ENCODE measurements at places on chromosomes 5 and 9.

DNA sequence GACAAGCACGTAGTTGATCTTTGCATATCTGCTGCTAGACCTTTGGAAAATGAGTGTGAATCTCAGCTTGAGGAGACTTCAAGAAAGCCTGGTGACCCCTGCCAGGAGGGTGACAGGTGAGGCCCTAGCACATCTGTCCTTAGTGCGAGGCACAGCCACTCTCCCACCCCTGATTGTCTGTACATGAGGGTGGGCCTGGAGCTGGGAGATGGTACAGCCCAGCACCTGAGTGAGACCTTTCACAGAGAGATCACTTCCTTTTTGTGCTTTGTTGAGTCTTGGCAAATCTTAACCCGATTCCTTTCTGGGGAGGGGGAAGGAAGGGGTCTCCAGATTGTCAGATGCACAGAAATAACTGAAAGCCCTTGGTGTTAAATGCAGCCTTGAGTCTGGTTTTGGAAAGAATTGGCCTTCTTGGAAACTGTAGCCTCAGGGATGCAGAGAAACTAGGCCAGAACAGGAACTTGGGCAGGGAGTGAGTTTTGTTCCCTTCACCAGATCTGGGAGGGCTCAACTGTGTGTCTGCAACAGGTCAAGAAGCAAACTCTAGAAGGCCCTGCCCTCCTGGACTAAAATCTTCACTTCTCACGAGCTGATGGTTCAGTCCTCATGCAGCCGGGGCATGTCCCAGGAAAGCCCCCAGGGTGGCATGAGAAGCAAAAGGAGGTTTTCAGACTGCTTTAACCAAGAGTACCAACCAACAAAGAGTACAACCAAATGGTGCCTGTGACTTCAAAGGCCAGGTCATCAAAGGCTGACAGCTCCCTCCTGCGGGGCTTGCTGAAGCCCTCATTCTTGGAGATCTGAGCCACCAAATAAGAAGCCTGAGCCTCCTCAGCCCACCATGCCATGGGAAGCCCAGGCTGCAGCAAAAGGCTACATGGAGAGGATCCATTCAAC is 20.8 kb upstream of the SEMA4D start:
- no peak for DNase-seq

DNA sequence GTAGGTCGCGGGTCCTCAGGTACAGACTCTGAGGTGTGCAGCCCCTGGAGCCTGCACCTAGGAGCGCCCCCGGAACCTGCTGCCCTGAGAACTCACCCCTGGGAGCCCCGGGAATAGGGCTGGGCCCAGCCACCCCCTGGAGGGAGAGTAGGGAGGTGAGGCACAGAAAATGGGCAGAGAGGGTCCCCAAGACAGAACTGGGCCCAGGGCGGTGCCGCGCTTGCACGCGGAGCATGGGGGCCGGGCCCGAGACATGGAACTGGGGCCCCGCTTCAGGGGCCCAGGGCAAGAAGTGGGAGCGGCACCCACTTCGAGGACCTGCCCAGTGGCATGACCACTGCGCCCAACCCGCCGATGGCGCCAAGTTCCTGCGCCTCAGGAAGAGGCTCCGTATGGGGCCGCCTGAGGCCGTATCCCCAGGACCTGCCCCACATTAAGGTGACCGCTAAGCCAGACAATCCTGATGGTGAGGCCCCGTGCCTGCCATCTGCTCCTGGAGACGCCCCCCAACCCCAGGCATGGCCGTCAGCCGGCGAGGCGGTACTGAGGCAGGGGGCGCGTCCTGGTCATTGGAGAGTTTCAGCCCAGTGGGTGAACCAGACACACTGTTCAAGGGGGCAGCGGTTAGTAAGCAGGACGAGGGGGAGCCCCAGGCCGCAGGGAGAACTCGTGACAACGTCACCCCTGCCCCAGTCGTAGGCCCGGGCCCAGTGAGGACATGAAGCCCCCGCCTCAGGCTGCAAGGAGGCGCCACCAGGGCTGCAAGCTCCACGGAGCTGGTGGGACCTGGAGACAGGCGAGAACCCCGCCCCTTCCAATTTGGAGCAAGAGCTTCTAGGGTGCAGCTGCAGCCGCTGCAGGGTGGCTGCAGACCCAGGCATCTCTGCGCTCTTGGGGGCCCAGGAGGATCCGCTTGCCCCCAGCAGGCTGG is 89.5 kb upstream of the PUM3 start:
- no peak for DNase-seq

DNA sequence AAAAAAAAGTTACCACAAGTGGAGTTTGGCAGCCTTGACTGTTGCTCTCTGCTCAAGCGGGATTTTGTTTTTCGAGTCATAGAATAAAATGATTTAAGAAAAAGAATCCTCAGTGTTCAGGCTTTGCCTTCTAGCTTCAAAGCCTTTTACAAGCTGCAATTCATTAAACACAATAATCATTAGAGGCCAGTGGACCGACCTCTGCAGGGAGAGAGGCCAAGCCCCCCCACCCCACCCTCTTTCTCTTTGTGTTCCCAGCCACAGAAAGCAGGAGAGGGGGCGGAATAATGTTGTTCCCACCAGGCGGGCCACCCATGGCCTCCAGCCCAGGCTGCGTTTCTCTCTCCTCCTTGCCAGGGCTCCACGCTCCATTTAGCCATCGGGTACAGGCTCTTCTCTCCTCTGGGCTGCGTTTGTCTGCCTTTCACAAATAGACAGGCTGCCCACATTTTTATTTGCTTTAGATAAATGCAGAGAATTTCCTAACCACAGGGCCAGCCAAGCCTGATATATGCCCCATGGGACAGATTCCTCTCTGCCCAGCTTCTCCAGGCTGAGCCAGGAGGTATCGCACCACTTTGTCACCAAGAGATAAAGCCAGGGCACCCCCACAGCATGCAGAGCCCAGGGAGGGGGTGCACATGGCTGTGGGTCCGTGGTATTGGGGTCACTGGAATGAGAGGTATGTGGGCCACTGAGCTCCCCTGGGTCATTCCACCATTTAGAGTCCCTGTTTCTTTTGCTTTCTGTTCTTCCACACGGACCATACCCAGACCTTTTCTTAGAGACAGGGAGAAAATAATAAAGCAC is 318.8 kb downstream of the PIK3R1 start:
- DNase-seq: no peak

- DNase-seq: no peak
These were observed 551 bp downstream of the PCDHB6 start for GRCh38 chr5:141150224-141150992.

GRCh38 chr9:38415856-38416255 is 8.4 kb downstream of the IGFBPL1 start:
- DNase-seq: no peak

DNA sequence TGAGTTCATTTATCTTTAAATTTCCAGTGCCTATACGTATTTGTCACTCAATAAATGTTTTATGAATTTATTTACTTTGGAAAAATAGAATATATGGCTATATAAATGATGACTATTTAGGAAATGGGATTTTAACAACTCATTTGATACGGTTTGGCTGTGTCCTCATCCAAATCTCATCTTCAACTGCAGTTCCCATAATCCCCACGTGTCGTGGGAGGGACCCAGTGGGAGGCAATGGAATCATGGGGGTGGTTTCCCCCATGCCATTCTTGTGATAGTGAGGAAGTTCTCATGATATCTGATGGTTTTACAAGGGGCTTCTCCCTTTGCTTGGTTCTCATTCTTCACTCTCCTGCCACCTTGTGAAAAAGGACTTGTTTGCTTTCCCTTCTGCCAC is 187.6 kb upstream of the EFNA5 start:
- DNase-seq: no peak

DNA sequence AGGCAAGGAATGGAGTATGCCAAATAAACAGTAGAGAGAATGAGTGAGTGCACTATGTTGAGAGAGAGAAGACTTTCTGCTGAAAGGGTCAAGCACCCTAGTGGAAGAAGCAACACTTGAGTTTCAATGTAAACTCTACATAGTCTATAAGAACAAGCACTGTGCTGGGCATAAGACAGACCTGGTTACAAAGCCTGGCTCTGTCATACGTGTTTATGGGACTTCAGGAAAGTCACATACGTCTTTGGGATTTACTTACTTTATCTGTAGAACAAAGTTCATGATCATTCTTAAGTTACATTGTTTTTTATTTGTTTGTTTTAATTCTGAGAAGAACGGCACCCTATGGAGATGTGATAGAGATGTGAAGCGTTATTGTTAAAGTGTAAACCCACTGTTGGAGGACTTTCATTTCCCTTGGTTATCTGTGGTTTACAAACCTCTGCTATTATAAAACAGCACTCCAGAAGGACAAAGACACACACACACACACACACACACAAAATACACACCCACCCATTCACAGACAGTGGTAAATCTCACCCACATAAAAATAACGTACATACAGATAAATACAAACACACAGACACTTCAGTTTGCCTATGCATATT is 70.7 kb upstream of the TRIM32 start:
- no peak for DNase-seq
